CD4-positive, alpha-beta T cell treated with Interleukin-4 for 1 hour (primary cell): ENCODE measurements at places on chromosomes 3 and 15.

GRCh38 chr3:114714237-114714636, 420.4 kb downstream of the TIGIT start:
- no peak for DNase-seq

GRCh38 chr3:103926936-103927335, 1439.8 kb upstream of the ALCAM start:
- DNase-seq = no peak

DNA sequence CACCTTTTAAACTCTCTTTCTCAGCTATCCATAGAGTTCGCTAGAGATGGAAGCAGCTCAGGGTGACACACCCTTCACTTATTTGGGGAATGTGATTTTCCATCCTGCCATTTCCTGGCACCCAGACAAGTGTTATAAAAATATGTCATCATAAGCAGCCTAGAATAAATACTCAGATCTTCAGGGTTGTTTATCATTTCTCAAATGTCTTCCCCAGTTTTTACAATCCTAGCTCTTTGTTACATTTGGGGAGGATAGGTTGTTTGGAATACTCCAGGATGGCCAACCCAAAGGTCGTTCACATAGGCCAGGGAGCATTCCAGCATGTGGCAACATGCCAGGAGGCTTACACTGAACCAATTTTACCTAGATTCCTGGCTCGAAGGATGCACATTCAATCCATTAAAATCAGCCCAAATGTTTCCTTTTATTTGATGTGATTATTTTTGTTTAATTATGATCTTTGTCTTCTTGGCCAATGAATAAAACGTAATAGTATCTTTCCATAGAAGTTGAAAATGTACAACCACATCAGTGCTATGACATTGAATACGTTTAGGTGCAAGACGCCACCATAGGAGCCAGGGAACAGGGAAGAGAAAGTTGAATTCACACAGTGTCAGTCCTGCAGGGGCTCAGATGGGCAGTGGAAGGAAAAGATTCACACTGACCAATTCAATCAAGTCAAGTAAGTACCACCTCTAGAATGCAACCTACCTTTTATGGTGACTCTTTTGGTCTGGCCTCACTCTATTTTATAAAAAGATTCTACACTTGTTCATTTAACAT, 537.7 kb upstream of the MDFIC2 start:
- no peak for DNase-seq

DNA sequence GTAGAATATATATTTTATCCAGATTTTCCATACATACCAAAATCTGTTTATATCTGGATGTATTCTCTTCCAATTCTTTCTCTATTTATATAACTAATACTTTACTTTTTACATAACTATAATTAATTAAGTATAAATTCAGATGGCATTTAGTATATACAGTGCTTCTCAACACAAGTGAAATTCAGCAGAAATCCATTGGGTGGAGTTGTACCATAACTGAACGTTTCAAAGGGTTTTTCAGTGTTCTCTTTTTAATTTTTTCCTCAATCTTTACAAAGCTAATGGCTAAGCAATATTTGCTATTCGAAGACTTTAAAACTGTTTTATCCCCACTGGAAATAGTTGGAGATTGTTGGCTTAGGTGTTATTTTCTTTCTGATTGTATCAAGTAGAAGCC, 13.9 kb upstream of the ZBBX start:
- DNase-seq = no peak

DNA sequence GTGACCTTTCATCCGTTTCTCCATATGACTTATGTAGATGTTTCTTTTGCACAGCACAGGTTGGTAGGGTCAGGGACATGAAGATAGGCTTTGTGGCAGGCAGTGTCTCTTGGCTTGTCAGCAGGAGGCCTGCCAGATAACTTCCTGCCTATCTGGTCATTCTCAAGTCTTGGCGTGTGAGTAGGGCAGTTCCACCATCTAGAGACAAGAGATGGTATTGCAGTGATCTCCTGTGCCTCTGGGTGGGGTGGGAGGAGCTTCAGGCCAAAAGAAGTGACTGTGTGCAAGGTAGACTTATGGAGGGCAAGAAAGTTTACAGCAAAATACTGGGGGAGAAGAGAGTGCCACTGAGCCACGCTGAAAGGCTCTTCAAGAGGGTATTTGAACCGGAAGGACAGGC, 11.0 kb downstream of the TEX264 start:
- DNase-seq = peak; percentile 86

DNA sequence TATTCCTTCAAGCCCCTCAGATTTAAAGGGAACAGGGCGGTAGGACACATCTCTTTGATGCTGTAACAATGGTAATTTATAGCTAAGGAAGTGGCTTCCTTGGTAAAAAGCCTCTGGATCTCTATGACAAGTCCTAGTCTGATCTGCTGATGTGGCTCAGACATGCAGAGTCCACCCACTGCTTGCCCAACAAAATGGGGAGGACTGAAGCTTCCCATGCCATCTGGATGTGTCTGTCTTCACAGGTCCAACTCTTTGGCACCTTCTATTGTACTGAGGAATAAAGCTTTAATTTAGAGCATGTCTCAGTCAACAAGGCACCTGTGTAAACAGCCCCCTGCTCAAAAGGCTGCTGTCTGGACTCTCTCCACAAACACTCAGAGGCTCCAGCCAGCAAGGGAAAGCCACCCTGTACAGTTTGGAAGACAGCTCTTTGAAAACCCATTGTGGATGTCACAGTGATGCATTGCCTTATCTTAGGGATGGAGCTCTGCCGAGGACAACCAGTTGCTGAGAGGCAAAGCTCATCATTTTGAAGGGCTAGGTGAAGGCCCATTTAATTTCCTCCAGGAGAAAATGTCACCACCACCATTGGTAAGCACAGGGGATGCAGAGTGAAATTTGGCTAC, 348.6 kb upstream of the GRM7 start:
- DNase-seq = no peak

- no peak for DNase-seq
Observed at GRCh38 chr3:141331377-141332318, 36.7 kb upstream of the ZBTB38 start.

DNA sequence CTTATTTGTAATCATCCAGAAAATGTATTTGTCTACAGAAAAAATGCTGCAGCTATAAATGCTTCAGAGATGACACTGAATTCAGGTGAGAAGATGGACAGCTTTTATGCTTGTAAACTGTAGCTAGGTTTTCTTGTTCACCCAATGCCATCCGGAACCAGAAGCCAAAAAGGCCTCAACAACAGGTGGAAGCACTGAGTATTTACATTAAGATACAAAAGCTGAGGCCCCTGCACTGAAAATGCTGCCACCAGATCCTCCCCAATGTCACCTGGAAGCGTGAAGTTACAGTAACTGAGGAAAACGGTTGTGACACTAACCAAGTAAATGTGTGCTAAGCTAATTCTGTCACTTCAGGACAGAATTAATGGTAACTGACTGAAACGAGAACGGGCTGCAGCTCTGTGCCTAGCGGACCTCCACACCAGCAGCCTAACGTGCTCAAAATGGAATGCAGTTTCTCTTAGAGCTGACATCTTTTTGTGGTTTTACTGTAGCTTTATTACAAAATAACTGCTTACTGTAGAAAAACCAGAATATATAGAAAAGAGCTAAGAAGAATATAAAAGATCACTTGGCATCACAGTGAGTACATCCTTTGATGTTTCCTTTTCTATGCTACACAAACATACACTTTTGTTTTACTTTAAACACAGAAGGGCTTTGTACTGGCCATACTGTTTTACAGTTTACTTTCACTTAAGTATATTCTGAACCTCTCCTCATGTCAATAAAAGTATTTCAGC, 7.6 kb downstream of the CHSY1 start:
- DNase-seq = no peak

DNA sequence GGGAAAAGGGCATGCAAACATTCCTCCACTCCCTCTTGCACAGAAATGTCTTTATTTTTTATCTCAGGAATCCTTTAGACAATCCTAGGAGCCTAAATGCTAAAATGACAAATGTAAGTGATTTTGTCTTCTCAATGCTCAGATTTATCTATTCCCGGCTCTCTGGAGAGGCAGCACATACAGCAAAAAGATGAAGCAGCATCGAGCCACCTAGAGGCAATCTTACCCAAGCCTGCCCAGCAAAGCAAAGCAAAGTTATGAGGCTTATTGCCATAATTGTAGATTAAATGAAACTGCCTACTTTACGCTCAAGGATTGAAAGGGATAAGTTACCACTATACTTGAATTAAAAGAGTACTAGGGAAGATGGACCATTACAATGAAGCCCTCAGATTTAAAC, 750.4 kb upstream of the NR2F2 start:
- DNase-seq = no peak

DNA sequence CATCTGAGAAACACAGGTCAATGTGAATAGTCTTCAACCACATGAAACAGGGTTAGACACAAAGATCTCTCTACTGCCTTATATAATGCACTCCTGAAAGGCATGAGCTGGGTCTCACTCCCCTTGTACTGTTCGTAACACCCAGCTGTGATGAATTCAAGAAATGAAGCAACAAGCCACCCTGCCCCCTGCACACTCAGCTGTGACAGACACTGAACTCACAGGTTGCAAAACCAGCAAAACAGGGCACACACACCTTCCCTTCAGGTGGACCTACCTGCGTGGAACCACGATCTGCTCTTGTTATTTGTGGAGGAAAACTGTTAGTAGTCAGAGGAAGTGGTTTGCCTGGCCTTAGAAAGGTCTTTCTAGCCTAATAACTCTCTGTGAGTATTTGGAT, 64.5 kb downstream of the CERS3 start:
- DNase-seq = no peak

GRCh38 chr15:74598126-74598842, 17.4 kb upstream of the CLK3 start:
- peak; percentile 90 for DNase-seq

GRCh38 chr3:22007368-22007767, 256.4 kb upstream of the ZNF385D start:
- DNase-seq = no peak

- DNase-seq = no peak
Observed at GRCh38 chr3:57093971-57094535, 33.6 kb downstream of the SPATA12 start.

- no peak for DNase-seq
Observed at GRCh38 chr15:42367041-42367440, 7.7 kb downstream of the CAPN3 start.

DNA sequence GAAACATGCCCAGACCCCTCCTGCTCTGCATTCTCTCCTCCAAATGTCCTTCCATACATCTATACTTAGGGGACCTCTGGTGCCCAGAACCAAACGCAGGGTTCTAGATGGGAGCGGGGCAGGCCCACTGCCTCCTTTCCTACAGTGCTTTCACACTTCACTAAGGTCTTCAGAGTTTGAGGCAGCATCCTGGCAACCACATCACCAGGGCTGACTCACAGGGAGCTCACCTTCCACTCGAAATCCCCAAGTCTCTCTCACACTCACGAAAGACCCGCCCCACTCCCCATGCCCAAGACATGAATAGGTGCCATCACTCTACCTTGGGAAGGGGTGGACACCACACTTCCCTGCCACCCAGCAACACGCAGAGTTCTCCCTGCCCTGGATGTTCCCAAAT, 18.9 kb downstream of the HOMER2 start:
- DNase-seq = no peak

GRCh38 chr15:98513428-98513986, 134.8 kb upstream of the IGF1R start:
- no peak for DNase-seq

DNA sequence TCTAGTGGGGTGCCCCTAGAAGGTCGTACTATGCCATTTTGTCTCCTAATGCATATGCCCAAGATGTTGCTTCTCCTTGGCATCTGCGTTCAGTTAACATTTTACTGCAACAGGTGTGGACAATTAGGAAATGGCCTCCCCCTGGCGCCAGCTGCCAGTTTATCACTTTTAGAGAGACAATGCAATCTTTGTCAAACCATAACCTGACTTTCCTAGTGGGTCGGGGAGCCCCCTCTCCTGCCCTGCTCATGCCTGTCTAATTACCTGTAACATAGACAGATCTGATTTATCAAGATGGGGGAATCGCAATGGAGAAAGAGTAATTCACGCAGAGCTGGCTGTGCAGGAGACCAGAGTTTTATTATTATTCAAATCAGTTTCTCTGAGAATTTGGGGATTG, 353.7 kb upstream of the SGO1 start:
- no peak for DNase-seq

GRCh38 chr15:66891776-66892175, 173.6 kb upstream of the SMAD3 start:
- no peak for DNase-seq

GRCh38 chr3:81105206-81105605, 656.2 kb downstream of the GBE1 start:
- DNase-seq = no peak

GRCh38 chr3:122677216-122677615, 3.4 kb upstream of the PARP14 start:
- no peak for DNase-seq

DNA sequence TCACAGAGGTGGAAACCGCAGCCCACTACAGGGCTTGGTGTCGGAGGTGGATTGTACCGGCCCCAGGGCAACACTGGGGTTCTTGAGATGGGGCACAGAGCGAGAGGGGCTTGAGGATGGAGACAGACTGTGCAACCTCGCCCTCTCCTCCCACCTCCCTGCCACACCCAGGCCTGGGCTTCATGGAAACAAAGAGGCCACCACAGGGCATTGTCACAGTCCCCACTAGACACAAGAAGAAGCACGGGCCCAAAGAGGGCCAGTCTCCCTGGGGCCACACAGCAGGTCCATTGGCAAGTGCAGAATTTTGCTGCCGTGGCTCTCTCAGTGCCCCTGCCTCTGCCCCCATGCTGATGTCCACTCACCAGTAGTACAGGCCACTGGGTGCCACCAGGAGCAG, 4.1 kb upstream of the CALML4 start:
- DNase-seq = no peak

- no peak for DNase-seq
Observed at GRCh38 chr15:45794712-45795439, 160.0 kb downstream of the SQOR start.

DNA sequence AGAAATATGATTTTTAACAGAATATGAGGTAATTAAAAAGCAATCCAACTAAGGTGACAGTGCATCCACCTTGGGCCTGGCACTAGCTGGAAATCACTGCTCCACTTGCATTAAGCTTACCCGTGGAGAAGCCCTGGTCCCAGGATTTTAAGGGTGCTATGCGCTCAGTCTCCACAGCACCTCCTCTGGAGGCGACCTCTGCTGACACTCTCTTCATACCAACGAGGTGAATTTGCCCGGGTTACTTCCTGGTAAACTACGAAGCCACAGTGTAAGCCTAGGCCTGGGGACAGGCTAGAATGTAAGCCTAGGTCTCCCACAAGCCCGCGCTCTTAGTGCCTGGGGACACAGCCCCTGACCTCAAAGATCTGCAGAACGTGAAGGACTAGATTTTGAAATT, 793 bp downstream of the APOD start:
- DNase-seq = no peak

- no peak for DNase-seq
Observed at GRCh38 chr3:197761784-197762183, 12.1 kb downstream of the FYTTD1 start.
